Neural progenitor cell (in vitro differentiated cells): ENCODE measurements at places on chromosomes 6 and 20. TPM values are rescaled to one million over a fixed set of nuclear protein-coding genes. Genes with fewer than 3 reads are reported as not detected.
A peak's percentile ranks its signal among the peaks of the same experiment; 100 is the strongest.

DNA sequence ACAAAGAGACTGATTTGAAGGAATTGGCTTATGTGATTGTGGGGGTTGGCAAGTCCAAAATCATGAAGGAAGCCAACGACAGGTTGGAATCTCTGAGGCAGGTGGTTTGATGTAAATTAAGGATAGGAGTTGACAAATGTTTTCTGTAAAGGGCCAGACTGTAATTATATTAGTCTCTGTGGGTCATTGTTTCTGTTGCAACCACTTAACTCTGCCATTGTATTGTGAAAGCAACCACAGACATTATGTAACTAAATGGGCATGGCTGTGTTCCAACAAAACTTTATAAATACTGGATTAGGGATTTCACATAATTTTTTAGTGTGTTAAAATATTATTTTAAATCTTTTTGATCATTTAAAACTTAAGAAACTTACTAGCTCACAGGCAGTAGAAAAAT is 199.2 kb upstream of the MYLIP start:
- no peaks in the 10 kb centered on the region for H3K4me1 ChIP-seq
- no peak overlapping the region for H3K27ac ChIP-seq
- no peaks in the 10 kb centered on the region for H3K36me3 ChIP-seq
- H3K27me3 ChIP-seq: no peaks in the 10 kb centered on the region
- DNase-seq: no peak

GRCh38 chr20:16590041-16590633 is 16.9 kb upstream of the KIF16B start:
- H3K27ac ChIP-seq: no peak overlapping the region
- H3K4me3 ChIP-seq: no peak overlapping the region
- H3K36me3 ChIP-seq: no peaks in the 10 kb centered on the region
- no peaks in the 10 kb centered on the region for H3K4me1 ChIP-seq
- no peaks in the 10 kb centered on the region for H3K27me3 ChIP-seq

GRCh38 chr6:160253714-160254113 is 4.9 kb downstream of the SLC22A2 start:
- H3K36me3 ChIP-seq: no peaks in the 10 kb centered on the region
- no peak overlapping the region for H3K27ac ChIP-seq

DNA sequence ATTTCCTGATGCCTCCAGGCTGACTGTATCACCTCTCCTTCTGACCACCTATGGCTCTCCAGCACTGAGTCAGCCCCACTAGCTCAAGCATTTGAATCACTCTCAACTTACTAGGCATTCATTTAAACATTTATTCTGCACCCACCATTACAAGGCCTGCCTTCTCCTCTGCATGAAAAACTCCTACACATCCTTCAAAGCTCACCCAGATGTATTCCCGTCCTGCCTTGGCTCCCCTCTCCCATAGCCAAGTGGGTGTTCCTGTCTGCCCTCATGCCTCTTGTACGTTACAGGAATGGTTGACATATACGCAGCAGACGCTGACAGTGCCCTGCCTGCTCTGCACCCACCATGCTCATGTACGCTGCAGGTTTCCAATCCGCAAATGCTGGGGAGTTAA is 21.6 kb downstream of the KCNK17 start:
- no peak overlapping the region for H3K27ac ChIP-seq
- no peaks in the 10 kb centered on the region for H3K36me3 ChIP-seq
- H3K4me1 ChIP-seq: peaks cover 14% of the 10 kb centered on the region
- H3K4me3 ChIP-seq: no peak overlapping the region
- DNase-seq: no peak
- H3K27me3 ChIP-seq: peaks cover 23% of the 10 kb centered on the region

GRCh38 chr6:21395121-21395520 is 198.4 kb upstream of the SOX4 start:
- no peak overlapping the region for H3K27ac ChIP-seq
- peaks cover 17% of the 10 kb centered on the region for H3K4me1 ChIP-seq
- DNase-seq: no peak
- no peaks in the 10 kb centered on the region for H3K27me3 ChIP-seq
- H3K4me3 ChIP-seq: no peak overlapping the region

DNA sequence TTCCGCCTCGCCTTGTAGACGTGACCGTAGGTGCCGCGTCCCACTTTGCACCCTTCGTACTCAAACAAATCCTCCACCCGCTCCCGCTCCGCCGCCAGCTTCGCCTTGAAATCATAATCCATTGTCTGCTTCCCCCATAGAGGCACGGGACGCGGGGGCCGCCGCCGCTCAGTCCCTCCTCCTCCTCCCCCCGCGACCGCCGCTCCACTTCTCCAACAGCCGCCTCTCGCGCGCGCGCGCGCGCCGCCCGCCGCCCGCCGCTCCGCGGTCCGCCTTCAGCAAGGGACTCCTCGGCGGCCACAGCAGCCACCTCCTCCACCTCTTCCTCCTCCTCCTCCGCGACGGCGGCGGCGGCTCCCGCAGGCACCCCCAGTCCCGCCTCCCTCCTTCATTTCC is 256 bp downstream of the CDK19 start:
- peak overlapping the region; percentile 79 for H3K27ac ChIP-seq
- peak overlapping the region; percentile 74 for H3K4me3 ChIP-seq
- peaks cover 17% of the 10 kb centered on the region for H3K4me1 ChIP-seq
- DNase-seq: no peak
- H3K27me3 ChIP-seq: no peaks in the 10 kb centered on the region
- no peaks in the 10 kb centered on the region for H3K36me3 ChIP-seq

- no peak overlapping the region for H3K27ac ChIP-seq
- DNase-seq: no peak
- H3K27me3 ChIP-seq: no peaks in the 10 kb centered on the region
- no peak overlapping the region for H3K4me3 ChIP-seq
- H3K4me1 ChIP-seq: no peaks in the 10 kb centered on the region
- H3K36me3 ChIP-seq: no peaks in the 10 kb centered on the region
These were observed 13.5 kb upstream of the HLA-DQA1 start for GRCh38 chr6:32623693-32624092.

DNA sequence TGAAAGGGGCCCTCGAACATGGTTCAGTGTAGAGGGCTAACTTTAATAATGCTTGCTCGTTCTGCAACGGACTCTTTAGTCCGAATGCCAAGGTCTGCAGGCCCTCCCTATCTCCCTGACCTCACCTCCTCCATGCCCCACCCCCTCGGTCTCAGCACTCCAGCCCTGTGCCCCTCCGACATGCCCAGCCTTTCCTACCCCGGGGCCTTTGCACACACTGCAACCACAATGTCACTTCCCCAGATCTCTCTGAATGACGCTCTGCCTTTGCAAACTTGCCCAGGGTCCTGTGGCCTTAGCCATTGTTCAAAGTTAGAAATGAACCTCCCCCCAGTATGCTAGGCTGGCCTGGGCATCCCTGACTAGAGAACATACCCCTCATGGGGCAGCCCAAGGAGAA is 50.0 kb upstream of the NFATC2 start:
- H3K27me3 ChIP-seq: no peaks in the 10 kb centered on the region
- H3K4me3 ChIP-seq: no peak overlapping the region
- H3K27ac ChIP-seq: no peak overlapping the region
- H3K4me1 ChIP-seq: no peaks in the 10 kb centered on the region
- no peaks in the 10 kb centered on the region for H3K36me3 ChIP-seq

- no peak overlapping the region for H3K4me3 ChIP-seq
- H3K27ac ChIP-seq: no peak overlapping the region
- no peaks in the 10 kb centered on the region for H3K36me3 ChIP-seq
- DNase-seq: no peak
- H3K4me1 ChIP-seq: peaks cover 8% of the 10 kb centered on the region
These were observed 289.9 kb downstream of the BTBD9 start for GRCh38 chr6:38349795-38350194.

DNA sequence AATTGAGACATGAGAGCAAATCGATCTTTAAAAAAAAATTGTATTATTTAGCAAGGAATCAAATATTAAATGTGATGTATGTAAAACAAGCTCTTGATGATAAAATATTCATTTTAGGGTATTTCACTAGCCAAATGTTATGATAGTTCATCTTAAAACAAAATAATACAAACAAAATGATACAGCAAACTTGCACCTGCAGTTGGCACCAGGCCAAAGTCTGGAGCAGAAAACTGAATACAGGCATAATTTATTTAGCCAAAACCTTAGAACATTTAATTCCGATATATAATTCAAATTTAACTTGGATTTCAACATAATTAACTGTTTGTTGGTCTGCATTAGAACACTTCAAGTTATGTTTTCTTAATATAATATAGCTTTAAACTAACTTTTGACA is 60.9 kb downstream of the EPHA7 start:
- no peak overlapping the region for H3K27ac ChIP-seq
- H3K36me3 ChIP-seq: peaks cover 22% of the 10 kb centered on the region
- no peaks in the 10 kb centered on the region for H3K4me1 ChIP-seq

TLDC2 gene
- 2.4 and 3.8 TPM in 2 replicates for total RNA-seq

COL9A1 gene
- total RNA-seq: 18.7 and 36.9 TPM in 2 replicates

CD109 gene
- 1.2 and 1.3 TPM in 2 replicates for total RNA-seq

KCNS1 gene
- 0.03 TPM in 1 of 2 replicates, not detected in the other for total RNA-seq

SRSF3 gene
- total RNA-seq: 267 and 297 TPM in 2 replicates

SLC12A5 gene
- 0.37 and 0.77 TPM in 2 replicates for total RNA-seq

UBD gene
- total RNA-seq: not detected in 2 replicates

HLA-DRB1 gene
- 4.7 and 15.1 TPM in 2 replicates for total RNA-seq

GABRR1 gene
- not detected in 2 replicates for total RNA-seq
